ENCODE measurements at places on chromosomes 2 and 18.

DNA sequence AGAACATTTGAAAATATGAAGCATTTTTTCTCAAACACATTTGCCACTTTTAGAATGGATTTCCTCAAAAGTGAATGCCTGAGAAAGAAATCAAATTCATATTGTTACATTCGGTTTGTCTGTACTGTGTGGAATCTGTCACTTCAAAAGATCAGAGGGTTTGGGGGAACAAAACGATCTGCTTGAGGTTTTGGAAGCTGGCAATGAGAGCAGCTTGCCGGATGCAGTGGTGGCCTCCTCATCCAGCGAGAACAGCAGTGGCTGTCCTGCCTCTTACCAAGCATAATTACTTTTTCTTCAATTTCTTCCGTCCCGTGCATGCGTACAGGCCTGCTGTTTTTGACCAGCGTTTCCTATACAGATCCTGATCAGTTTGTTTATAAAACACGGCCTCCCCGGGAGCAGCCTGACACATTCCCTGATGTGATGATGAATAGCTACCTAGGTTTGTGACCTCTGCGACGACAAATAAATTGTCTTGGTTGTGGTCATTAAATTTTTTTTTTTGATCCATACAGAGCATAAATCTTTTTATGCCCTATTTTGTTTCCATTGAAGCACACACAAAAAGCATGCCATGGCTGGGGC is 45.2 kb downstream of the ITGA6 start:
- no peak for DNase-seq

DNA sequence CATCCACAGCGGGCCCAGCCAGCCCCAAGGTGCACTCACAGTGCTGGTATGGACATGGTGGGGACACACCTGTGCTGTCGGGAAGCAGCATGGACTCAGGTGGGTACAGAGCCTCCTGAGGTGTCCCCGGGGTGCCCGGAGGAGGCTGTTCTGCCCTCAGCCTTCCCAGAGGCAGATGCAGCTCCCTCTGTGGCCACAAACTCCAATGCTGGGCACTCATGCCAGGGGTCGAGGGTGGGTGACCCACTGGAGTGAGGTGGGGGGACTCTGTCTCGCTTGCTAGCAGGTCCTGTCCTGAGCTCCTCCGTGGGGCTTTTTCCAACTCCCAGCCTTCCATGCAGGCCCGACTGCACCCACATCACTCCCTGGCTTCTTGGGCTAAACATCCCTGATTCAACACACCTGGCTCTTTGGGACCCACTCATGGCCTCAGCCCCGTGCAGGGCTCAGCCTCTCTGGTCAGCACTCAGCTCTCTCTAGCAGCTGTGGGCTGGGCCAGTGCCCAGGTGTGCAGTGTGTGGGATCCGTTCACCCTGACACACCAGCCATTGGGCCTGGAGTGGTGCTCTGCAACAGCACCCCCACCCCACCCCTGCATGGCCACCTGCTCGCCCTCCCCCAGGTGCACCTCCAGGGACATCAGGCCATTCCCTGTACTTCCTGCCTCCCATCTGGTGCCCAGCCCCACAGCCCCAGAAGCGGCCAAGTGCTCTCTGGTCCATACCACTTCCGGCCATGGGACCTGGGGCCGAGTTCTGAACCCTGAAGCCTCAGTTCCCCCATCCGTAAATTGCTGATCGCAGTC is 16.0 kb downstream of the RAMP1 start:
- no peak for DNase-seq

GRCh38 chr2:12173271-12173942 is 427.0 kb downstream of the LPIN1 start:
- DNase-seq, result peak; percentile 26

DNA sequence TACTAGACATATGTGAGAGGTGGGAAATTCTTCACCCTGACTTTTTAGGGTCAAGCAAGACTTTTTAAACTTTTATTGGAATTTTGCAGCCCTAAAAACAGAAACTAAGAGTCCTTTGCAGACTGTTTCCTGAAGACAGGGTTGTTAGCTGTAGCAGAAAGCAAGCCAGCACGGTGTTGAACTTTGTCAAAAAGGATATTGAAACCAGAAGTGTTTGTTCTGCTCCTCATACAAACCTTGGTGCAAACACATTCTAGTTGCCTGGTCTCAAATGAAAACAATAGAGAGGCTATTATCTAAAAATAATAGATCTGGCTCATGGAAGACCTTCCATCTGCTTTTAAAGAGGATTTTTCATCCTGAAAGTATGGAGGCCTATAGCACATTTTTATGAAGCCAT is 65.8 kb upstream of the IGFBP5 start:
- DNase-seq, result no peak

DNA sequence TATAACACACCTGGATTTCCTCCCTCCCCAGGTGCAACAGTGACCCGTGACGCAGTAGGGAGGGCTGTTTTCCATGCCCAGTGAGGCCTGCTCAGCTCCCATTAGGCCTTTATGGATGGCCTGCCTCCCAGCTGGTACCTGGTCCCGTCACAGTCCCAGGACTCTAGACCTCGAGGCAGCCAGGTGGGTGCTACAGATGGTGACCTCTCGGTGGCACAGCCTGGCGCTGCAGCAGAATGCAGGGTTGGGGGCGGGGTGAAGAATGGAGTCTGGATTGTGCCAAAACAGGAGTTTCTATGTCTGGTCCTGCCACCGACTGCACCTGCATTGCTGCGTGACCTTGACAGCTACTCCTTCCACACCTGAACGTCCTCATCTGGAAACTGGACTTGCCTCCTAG is 18.0 kb upstream of the YWHAQ start:
- DNase-seq, result no peak

- DNase-seq, result no peak
These were observed 67.6 kb downstream of the NEURL3 start for GRCh38 chr2:96437512-96437911.

All from cardiac fibroblast (primary cell).